ENCODE measurements at places on chromosomes 11 and 22.

DNA sequence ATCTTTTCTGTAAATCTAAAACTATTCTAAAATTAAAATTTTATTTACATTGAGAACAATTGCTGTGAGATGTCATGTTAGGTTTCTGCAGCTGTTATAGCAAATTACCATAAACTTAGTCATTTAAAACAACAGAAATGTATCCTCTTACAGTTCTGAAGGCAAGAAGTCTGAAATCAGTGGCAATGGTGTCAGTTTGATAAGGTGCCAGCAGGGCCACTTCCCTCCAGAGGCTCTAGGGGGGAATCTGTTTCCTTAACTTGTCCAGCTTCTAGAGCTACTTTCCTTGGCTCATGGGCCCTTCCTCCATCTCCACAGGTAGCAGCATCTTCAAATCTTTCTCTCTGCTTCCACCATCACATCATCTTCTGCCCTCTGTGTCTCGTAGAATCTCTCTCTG lies 23.0 kb downstream of the MOGAT2 start:
- DNase-seq = no peak

- no peak for DNase-seq
Measured at GRCh38 chr11:84581083-84581482, 1046.1 kb downstream of the DLG2 start.

DNA sequence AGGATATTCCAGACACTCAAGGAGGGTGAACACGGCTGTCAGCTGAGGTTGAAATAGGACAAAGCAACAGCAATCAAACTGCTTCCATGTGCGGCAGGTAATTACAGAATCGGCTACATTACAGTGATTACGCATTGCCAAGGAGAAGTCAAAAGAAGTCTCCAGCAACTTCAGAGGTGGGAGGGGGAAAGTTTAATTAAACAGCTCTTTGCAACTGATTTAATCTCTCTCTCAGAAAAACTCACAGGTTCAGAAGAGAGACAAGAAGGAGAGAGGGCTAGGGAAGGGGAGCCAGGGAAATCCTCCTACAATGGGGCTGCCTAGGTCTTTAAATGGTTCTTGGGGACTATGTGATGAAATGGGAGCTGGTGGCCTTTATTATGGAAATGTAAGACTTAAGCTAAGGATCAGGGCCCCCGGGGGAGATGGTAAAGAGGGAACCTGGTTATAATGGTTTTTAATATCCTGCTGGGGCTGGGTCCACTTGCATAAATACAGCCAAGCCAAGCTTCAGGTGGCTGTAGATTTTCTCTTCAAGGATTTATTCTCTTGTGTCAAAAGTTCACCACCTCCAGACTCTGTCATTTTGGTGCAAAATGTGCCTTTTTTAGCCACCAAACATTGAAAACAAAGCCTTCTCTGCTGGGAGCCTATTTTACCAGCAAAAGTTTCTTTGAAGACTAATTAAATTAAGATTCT lies 354.7 kb upstream of the NARS2 start:
- no peak for DNase-seq

GRCh38 chr11:78651136-78651775 lies 76.6 kb upstream of the NARS2 start:
- no peak for DNase-seq

- DNase-seq = peak; percentile 91
Measured at GRCh38 chr11:118145285-118146227, 7.1 kb downstream of the SCN4B start.

DNA sequence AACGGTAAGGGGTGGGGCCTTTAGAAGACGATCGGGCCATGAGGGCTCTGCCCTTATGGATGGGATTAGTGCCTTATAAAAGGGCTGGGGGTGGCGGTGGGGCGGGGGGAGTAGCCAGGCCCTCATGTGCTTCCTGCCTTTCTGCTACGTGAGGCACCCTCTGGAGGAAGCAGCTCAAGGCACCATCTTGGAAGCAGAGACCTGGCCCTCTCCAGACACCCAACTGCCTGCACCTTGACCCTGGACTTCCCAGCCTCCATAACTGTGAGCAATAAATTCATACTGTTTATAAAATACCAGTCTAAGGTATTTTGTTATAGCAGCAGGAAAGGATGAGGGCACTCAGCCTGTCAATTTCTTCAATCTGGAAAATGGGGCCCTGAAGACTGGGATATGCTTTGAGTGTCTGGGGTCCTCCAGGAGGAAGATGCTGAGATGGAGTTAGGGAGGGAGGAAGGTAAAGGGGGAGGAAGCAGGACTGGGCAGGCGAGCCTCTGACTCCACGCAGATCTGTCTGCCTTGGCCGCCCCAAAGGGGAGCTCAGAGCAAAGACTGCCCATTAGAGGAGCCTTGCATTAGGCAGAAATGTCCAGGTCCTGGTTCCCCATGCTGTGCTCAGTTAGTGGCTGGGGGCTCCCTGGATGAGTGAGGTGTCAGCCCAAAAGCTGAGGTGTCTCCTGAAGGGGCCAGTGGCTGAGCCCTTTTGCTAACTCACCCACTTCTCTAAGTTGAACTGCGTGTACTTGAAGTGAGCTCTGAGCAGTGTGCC lies 5.3 kb downstream of the CABP2 start:
- DNase-seq = no peak

All from kidney tubule cell (primary cell).